ENCODE measurements at places on chromosomes 7 and 10.

GRCh38 chr10:122878799-122879338 is 512 bp downstream of the FAM24B start:
- H3K36me3 ChIP-seq, result no peaks in the 10 kb centered on the region
- DNase-seq, result no peak
- no peaks in the 10 kb centered on the region for H3K27me3 ChIP-seq

- H3K27me3 ChIP-seq, result no peaks in the 10 kb centered on the region
- no peak overlapping the region for H3K4me3 ChIP-seq
- H3K27ac ChIP-seq, result no peak overlapping the region
- H3K4me1 ChIP-seq, result no peaks in the 10 kb centered on the region
- no peaks in the 10 kb centered on the region for H3K36me3 ChIP-seq
- no peak for DNase-seq
Measured at GRCh38 chr7:85164376-85164775, 22.5 kb downstream of the SEMA3D start.

GRCh38 chr7:132618271-132618955 is 42.1 kb upstream of the PLXNA4 start:
- DNase-seq, result no peak
- no peaks in the 10 kb centered on the region for H3K36me3 ChIP-seq
- no peak overlapping the region for H3K27ac ChIP-seq
- no peak overlapping the region for H3K4me3 ChIP-seq
- H3K27me3 ChIP-seq, result no peaks in the 10 kb centered on the region

DNA sequence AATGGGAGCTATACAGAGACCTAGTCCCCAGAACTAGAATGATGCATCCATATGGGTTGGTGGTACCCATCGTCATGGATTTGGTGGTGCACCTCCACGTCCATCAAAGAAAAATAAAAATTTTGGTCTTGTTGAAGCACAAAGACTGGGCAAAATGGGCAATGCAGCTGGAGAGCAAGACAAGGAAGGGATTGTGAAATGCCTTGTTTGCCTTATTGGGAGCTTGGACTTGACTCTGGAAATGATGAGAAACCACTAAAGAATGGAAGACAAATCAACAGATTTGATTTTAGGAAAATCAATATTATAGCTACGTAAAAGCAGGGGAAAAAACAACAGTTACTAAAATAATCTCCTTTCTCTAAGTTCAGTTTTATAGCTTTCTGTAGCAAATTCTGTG is 150.9 kb downstream of the CPED1 start:
- H3K27ac ChIP-seq, result no peak overlapping the region
- H3K36me3 ChIP-seq, result no peaks in the 10 kb centered on the region
- DNase-seq, result no peak
- H3K4me1 ChIP-seq, result no peaks in the 10 kb centered on the region
- no peak overlapping the region for H3K4me3 ChIP-seq
- H3K27me3 ChIP-seq, result no peaks in the 10 kb centered on the region

DNA sequence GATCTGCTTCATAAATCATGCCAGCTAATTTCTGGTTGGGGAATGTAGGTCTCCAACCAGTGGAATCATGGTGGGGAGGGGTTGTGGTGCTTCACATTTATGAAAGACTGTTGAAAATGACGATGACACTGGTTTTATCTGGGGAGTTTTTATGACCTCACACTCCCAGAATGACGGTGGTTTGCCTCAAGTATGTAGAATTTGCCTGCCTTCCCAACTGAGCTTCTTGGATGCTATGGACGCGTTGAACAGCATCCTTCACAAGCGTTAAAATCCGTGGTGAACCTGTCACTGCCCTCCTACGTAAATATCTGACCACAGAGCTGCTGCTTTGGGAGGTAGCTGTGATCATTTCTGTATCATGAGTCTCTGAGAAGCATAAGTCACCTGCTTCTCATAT is 3.3 kb downstream of the INSYN2A start:
- no peak overlapping the region for H3K4me3 ChIP-seq
- H3K36me3 ChIP-seq, result no peaks in the 10 kb centered on the region
- H3K4me1 ChIP-seq, result peaks cover 5% of the 10 kb centered on the region
- no peaks in the 10 kb centered on the region for H3K27me3 ChIP-seq

- H3K27me3 ChIP-seq, result no peaks in the 10 kb centered on the region
- no peak for DNase-seq
- H3K36me3 ChIP-seq, result no peaks in the 10 kb centered on the region
- H3K4me3 ChIP-seq, result no peak overlapping the region
Measured at GRCh38 chr7:30886608-30887011, 25.0 kb upstream of the AQP1 start.

- no peak for DNase-seq
- no peaks in the 10 kb centered on the region for H3K36me3 ChIP-seq
Measured at GRCh38 chr10:71161425-71161824, 50.9 kb upstream of the UNC5B start.

DNA sequence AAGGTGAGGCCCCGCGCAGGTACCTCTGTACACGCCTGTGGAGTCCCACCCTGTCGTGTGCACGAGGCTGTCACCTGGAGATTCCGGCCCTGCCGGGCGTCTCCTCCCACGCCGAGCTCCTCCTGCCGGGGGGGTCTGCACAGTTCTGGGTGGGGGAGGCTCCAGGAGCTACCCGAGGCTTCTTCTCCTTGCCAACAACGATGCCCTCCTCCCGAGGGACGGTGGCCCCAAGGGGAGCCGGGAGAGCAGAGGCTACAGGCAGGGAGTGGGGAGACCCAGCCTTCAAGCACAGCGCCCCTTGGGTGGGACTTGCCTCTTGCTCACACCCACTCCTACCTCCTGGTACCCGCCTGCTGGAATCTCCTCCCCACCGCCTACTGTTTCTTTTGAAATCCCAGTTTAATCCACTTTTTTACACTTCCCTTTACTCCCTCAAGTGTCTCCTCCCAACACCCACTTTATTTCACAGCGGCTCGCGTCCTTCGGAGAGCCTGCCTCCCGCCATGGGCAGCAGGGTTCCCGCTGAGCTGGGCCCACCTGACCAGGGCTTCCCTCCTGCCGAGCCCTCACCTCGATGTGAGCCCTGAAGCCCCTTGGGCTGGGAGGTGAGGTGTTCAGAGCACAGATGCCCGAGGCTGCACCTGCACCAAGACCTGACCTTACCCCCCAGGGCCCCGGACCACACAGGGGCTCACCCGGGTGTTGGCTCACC is 338.1 kb downstream of the DNAJB6 start:
- DNase-seq, result peak; percentile 7
- H3K36me3 ChIP-seq, result no peaks in the 10 kb centered on the region
- H3K4me3 ChIP-seq, result no peak overlapping the region
- H3K4me1 ChIP-seq, result no peaks in the 10 kb centered on the region
- no peak overlapping the region for H3K27ac ChIP-seq

DNA sequence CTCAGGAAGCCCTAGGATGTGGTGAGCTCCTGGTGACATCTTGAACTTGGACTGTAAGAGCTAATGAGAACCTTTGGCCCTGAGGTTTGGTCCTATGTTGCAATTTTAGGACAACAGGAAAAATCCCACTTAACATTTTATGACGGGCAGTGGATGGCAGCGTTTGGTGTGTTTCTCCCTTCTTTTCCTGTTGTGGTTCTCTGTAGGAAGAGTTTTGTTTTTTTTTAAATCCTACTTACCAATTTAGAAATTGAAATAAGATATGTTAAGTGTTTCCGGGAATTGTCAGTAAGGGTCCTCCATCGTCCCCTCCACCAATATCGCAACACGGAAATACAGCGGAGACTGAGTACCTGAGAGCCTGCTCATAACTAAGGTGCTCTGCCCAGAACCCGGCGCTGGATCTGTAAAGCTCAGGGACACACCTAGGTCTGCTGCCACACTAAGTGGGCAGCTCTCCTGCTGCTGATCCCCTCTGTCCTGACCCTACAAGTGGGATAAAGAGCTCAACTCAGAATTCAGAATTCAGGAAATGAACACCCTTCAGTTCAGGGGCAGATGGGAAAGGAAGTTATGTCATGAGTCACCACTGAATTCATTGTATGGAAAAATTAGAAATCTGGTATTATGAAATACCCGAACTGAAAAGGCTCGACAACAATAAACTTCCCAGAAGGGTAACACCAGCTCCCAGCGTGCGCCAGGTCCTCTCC is 9.1 kb upstream of the PROSER2 start:
- H3K4me3 ChIP-seq, result no peak overlapping the region
- H3K4me1 ChIP-seq, result no peaks in the 10 kb centered on the region
- H3K27me3 ChIP-seq, result no peaks in the 10 kb centered on the region
- DNase-seq, result no peak
- no peak overlapping the region for H3K27ac ChIP-seq
- H3K36me3 ChIP-seq, result no peaks in the 10 kb centered on the region

- H3K36me3 ChIP-seq, result no peaks in the 10 kb centered on the region
- H3K4me1 ChIP-seq, result no peaks in the 10 kb centered on the region
- H3K27ac ChIP-seq, result no peak overlapping the region
- no peaks in the 10 kb centered on the region for H3K27me3 ChIP-seq
- H3K4me3 ChIP-seq, result no peak overlapping the region
- DNase-seq, result no peak
Measured at GRCh38 chr10:124003871-124004662, 89.3 kb downstream of the CHST15 start.

- H3K36me3 ChIP-seq, result no peaks in the 10 kb centered on the region
- no peaks in the 10 kb centered on the region for H3K27me3 ChIP-seq
- H3K27ac ChIP-seq, result peak overlapping the region; percentile 100
- peak; percentile 67 for DNase-seq
- H3K4me1 ChIP-seq, result peaks cover 10% of the 10 kb centered on the region
Measured at GRCh38 chr7:116953906-116954838, 871 bp downstream of the ST7 start.

DNA sequence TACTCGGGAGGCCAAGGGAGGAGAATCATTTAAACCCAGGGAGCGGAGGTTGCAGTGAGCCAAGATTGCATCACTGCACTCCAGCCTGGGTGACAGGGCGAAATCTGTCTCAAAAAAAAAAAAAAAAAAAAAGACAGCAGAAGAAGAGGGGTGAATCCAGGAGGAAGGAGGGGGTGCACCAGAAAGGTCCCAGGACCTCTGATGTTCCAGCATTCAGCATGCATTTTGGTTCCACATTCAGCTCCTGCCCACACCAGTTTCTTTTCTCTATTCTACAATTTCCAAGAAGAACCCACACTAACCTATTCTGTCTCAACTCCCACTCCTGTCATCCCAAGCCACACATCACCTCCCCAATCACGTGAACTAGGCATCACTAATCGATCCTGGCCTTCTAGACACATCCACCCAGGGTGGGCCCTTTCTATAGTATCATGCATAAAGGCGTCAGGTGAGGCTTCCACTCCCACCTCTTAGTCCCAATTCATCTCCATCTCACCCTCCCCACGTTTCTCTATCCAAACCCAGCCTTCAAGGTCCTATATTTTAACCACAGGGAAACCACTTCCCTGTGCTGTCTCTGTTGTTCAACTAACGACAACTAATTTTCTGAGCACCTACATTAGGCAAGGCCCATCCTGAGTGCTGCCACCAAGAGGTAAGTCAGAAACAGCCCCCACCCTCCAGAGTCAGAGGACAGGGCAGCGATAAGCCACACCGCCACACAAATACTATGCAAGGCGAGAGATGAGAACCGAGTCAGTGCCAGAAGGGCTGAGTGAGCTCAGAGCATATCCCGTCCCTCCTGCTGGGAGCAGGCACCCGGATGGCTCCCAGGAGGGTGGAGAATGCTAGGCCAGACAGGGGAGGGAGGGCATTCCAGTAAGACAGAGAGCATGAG is 2.2 kb downstream of the ANXA11 start:
- no peaks in the 10 kb centered on the region for H3K36me3 ChIP-seq
- DNase-seq, result peak; percentile 75
- peak overlapping the region; percentile 99 for H3K27ac ChIP-seq
- H3K4me3 ChIP-seq, result peak overlapping the region; percentile 93
- H3K27me3 ChIP-seq, result no peaks in the 10 kb centered on the region

GRCh38 chr10:28219251-28219650 is 83.6 kb downstream of the MPP7 start:
- no peaks in the 10 kb centered on the region for H3K27me3 ChIP-seq
- no peak overlapping the region for H3K4me3 ChIP-seq
- H3K36me3 ChIP-seq, result no peaks in the 10 kb centered on the region
- DNase-seq, result no peak

- no peaks in the 10 kb centered on the region for H3K36me3 ChIP-seq
- no peaks in the 10 kb centered on the region for H3K27me3 ChIP-seq
- no peak overlapping the region for H3K4me3 ChIP-seq
- no peak overlapping the region for H3K27ac ChIP-seq
Measured at GRCh38 chr7:155136619-155137243, 66.6 kb downstream of the HTR5A start.

DNA sequence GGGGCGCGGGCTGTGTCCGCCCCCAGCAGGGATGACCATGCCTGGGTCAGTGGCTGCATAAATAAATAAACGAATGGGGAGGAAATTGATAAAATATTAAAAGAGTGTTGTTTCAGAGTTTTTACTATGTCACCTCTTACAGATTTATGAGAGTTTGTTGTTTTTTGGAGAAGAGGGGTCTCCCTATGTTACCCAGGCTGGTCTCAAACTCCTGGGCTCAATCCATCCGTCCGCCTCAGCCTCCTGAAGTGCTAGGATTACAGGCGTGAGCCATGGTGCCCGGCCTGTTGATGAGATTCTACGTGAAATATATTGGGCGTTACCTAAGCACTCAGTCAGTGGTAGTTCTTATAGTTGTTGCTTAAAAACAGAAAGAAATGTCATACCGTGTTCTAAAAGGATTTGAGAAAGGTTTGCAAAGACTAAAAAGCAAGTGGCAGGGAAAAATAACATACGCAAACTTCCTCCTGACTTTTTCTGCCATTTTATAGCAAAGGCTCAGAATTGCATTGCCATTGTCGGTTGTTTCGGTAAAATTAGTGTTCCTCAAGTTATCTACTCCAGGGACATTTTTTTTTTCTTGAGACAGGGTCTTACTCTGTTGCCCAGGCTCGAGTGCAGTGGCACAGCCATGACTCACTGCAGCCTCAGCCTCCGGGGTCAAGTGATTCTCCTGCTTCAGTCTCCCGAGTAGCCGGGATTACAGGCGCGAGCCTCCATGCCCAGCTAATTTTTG is 39.5 kb upstream of the FOXK1 start:
- H3K27ac ChIP-seq, result peak overlapping the region; percentile 81
- H3K4me3 ChIP-seq, result peak overlapping the region; percentile 57
- no peak for DNase-seq
- no peaks in the 10 kb centered on the region for H3K4me1 ChIP-seq

- no peak overlapping the region for H3K27ac ChIP-seq
- no peak for DNase-seq
- H3K4me1 ChIP-seq, result no peaks in the 10 kb centered on the region
- H3K4me3 ChIP-seq, result no peak overlapping the region
Measured at GRCh38 chr10:101558671-101559595, 29.1 kb downstream of the POLL start.

Measured in uterus (tissue), 4 donors.